ENCODE measurements at places on chromosomes 7 and 10.

GRCh38 chr7:94345907-94346306, 48.8 kb upstream of the COL1A2 start:
- no peak for DNase-seq

GRCh38 chr7:30162133-30162532, 27.3 kb downstream of the MTURN start:
- DNase-seq: no peak

DNA sequence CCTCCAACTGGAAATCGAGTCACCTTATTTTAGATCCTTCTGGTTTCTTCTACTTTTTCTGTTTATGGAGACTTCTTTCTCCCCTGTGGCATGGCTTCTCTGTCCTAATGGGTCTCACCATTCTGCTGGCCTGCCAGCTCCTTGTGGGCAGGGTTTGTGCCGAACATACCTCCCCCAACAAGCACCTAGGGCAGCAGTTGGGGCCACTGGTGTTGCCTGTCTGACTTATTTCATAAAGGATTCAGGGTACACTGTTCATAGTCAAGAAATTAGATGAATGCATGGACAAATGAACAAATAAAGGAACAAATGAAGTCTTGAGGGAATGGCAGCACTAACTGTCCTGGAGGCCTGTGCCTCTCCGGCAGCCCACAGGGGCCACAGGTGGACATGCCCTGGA, 55.6 kb upstream of the DOCK1 start:
- peak; percentile 17 for DNase-seq

- no peak for DNase-seq
These were observed 7.0 kb downstream of the NAPEPLD start for GRCh38 chr7:103141753-103142404.

GRCh38 chr7:35647171-35647574, 47.8 kb downstream of the HERPUD2 start:
- DNase-seq: no peak

GRCh38 chr10:17122726-17123661, 6.6 kb downstream of the CUBN start:
- no peak for DNase-seq

GRCh38 chr7:139797607-139798006, 19.8 kb upstream of the HIPK2 start:
- DNase-seq: no peak

- no peak for DNase-seq
These were observed 262.2 kb upstream of the AOAH start for GRCh38 chr7:36986511-36986933.

GRCh38 chr10:36538953-36539586, 586.3 kb upstream of the ANKRD30A start:
- no peak for DNase-seq

DNA sequence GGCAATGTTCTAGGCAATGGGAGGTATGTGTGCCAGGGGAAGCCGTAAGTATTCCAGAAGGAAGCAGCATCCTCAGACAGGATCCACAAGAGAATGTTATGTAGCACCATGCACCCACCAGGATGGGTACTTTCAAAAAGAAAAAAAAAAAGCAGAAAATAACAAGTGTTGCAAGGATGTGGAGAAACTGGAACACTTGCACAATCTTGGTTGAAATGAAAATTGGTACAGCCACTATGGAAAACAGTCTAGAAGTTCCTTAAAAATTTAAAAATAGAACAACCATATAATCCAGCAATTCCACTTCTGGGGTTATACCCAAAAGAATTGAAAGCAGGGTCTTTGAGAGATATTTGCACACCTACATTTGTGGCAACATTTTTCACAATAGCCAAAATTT, 20.2 kb downstream of the C10orf71 start:
- DNase-seq: no peak

DNA sequence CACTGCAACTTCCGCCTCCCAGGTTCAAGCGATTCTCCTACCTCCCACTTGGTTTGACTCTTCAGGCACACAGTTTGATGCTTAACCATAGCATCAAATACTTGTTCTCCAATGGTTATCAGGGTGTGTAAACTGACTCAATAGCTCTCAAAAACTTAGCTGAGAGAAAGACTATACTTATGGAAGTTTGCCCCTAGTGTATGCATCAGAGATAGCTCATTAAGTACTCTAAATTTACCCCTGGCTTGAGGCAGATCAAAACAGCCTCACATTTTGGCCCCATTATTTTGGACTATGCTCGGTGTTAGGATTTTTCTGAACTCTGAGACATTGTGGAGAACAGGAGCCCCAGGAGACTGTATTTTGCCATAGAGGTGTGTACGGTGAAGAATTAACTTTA, 40.8 kb upstream of the SLC35B4 start:
- DNase-seq: no peak

DNA sequence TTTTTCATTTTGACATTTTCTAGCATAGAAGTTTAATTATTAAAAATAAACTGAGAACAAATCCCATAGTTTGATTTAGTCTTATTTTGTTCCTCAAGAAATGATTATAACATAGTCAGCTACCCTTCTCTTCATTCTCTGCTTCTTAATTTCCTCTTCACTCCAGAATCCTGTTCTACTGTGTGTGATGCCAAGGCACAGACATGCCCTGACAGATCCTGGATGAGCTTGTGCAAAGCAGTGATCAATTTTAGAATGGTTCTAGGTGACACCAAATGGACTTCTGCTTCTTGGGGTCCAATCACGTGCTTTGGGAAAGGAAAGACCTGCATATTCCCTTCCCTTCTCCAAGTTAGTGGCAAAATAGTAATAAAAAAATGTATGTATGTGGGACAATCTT, 665.6 kb downstream of the MAGI2 start:
- DNase-seq: no peak

DNA sequence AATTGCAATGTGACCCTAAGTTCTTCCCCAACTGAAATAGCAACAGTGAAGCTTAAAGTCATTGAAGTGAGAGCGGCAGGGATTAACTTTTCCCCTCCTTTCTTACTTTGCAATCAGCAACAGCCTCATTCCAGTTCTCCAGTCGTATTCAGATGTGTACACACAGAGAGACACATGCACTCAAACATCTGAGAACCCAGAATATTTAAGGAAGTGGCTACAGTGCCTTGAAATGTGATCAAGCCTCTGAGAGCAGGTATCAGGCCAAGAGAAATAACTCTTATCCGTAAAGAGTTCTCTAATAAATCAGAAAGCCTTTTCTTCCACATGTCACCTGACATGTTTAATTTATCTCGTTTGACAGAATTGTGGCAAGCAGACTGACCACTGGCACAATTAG, 388.9 kb upstream of the NPVF start:
- no peak for DNase-seq

- DNase-seq: no peak
These were observed 9.0 kb downstream of the ZWINT start for GRCh38 chr10:56351909-56352630.

GRCh38 chr7:92340016-92340415, 94.2 kb downstream of the ANKIB1 start:
- no peak for DNase-seq

DNA sequence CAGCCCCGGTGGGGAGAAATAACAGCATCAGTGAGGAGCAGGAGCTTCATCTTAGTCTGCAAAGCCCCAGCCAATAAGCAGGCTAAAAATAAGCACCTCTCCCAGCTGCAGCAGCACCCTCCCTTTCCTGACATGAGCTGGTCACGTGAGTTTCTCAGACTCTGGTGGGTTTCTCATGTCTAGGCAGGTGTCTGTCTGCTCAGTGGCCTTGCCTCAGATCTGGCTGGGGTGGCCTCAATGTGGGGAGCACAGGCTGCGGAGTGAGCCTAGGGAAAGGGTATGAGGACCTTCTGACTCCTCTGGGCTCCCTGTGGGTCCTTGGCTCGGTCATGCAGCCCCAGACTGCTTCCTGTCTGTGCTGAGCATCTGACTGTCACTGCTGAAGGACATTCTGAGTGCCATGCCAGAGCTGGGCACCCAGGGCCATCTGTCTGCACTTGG, 81.6 kb upstream of the LRRC4 start:
- no peak for DNase-seq

DNA sequence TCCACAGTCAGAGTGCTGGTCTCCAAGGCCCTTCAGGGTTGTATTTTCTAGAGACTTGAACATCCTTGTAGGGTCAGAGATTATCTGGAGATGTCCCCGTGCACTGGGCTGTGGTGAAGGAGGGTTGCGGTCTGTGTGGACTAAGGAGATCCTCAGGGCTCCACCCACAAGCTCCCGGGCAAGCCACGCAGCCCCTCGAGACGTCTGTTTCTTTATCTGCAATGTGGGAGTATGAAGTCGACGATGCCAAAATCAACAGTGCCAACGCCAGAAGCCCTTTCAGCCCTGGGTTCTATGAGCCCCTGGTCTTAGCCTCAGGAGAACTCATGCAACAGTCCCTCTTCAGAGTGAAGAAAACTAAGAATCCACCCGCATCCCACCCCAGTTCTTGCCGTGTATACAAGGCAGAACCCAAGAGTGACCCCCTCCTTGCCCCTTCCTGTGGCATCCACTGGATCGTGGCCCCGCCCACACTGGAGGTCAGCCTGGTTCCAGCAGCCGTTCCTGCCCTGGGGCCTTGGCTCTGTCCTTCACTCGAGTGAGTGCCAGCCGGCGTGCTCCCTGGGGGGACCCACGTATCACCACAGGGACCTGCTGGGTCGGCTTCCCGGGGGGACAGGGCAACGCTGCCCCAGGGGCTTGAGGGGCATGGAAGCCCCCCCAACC, 6.0 kb upstream of the SHH start:
- DNase-seq: no peak

DNA sequence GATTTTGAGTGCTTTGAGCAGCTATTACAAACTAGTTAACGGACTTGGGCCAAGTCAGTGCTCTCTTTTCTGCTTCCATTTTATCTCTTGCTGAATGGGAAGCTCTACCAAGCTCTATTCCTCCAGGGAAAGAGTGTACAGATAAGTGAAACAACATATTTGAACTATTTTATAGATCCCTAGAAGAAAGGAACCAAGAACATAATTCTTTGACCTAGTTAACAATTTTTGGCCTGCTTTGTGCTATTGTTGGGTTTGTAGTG, 244.8 kb downstream of the PRKG1 start:
- DNase-seq: no peak

- DNase-seq: no peak
These were observed 59.9 kb downstream of the ADARB2 start for GRCh38 chr10:1677307-1677939.

- no peak for DNase-seq
These were observed 312.7 kb upstream of the SP8 start for GRCh38 chr7:21099432-21099831.

DNA sequence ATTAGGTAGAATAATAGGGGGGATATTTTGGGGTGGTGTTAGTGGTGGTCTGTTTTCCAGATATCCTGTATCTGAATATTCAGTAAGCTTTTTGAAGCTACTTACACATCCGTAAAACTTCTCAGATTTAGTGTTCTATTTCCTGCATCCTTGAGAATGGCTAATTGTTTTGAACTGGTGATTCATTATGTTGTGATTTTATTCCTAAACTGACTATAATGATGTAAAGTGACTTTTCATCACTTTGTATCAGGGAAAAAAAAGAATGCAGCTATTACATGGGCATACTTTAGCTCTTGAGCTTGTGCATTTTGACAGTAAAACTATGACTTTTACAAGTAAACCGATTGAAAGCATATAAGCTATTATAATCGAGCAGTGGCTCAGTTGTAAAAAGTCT, 18.2 kb downstream of the WAC start:
- DNase-seq: no peak

DNA sequence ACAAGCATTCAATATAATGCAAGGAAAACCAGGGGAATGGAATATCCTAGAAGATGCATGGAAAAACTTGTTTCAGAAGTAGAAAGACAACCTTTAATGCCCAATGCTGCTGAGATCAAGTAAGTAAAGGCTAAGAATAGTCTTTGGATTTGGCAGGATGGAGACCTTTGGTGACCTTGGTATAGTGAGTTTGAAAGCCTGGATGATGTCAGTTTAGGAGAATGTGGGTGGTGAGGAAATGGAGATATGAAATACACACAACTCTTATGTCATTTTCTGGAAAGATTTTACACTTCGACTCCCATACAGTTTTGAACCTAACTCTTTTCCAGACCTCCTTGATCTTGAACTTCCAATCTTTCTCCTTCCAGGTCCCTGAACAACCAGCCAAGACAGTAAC, 185.7 kb downstream of the TFEC start:
- no peak for DNase-seq

DNA sequence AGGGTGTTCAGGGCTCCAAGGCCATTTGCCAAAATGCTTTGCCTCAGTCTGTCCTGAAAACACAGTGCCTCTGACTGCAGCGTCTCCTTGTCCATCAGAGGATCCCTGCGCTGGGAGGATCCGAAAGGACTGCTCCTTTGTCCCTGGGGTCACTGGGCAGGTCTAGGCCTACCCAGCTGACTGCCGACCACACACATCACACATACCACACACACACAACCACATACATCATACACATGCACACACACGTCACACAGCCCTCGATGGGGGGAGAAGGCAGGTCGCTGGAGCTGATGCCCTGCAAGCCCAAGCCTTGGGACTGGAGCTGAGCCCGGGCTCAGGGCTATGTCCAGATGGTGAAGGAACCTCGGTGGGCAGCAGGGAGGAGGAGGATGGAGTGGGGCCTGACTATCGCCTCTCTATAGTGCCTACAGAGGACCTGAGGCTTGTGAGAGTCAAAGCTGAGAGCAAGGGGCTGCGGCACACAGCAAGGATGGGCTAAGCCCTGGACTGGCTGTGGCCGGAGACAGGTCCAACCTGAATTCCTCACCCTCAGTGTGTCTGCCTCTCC, 29.1 kb downstream of the GPRIN2 start:
- no peak for DNase-seq

DNA sequence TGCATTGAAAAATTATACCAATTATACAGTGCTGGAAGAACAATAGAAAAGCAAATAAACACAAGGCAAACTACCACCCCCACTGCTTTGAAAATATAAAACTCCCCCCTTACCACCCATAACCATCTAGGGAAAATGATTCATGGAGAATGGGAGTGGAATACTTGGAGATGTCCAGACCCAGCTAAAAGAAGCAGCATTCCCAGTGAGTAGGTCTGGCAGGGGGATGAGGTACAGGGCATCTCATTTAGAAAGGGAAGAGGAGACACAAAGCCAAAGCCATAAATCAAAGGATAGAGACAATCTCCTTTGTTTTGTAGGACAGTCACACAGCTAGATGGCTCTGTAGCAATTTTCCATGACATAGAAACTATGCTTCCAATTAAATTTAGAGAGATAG, 36.0 kb upstream of the DGKI start:
- no peak for DNase-seq

DNA sequence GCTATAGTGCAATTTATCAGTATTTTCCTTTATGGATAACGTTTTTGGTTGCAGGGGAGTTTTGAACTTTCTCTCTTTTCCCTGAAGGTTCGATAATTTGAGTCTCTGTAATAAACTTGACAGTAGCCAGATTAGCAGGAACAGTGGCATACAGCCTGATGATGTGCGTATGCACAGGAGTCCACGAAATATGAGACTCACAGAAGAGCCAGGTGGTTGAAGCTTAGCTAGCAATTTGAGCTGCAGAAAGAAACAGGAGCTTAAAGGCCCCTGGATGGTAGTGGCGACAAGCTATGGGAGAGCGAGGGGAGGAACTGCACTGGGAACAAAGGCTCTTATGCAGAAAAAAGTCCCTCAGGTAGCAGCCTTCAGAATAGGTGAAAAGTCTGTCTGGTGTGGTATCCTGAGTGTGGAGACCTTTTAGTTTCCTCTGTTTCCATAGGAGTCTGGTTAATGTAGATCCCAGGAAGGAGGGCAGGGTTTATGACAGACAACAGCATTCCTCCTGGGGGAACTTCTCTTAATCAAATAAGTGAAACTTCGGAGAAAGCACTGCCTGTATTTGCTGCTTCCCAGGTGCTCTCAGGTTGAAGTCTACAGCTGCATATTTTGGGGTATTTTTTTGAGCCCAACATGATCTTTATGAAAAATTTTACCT, 32.7 kb downstream of the FANK1 start:
- DNase-seq: no peak

- DNase-seq: no peak
These were observed 9.5 kb downstream of the INHBA start for GRCh38 chr7:41693150-41693997.

Data from liver (tissue), 10 donors.